Activated CD4-positive, CD25-positive, alpha-beta regulatory T cell treated with anti-CD3 and anti-CD28 coated beads, Interleukin-2, amount 50 U/mL, for 72 hours (primary cell): ENCODE measurements at places on chromosomes 7 and 10.

- no peak for DNase-seq
These were observed 324.6 kb downstream of the ATRNL1 start for GRCh38 chr10:115417585-115418265.

DNA sequence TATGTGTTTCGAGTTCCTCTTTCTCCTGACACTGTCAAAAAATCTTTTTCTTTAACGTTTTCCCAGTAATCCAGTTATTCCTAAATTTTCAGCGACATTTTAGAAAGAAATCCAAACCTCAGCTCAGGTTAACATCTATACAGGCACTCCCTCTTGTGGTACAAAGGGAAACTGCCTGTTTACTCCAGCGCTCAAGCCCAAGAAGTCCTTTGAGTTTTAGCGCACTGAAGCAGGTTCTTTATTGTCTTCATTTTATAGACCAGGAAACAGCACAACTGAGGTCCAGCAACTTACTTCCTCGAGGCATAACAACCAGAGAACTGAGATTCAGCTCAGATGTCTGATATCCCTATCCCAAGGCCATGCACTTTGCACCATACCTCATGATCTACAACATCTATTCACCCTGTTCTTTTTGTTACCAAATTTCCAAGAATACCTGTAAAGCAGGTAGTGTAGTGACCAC is 287.2 kb upstream of the MKLN1 start:
- no peak for DNase-seq

DNA sequence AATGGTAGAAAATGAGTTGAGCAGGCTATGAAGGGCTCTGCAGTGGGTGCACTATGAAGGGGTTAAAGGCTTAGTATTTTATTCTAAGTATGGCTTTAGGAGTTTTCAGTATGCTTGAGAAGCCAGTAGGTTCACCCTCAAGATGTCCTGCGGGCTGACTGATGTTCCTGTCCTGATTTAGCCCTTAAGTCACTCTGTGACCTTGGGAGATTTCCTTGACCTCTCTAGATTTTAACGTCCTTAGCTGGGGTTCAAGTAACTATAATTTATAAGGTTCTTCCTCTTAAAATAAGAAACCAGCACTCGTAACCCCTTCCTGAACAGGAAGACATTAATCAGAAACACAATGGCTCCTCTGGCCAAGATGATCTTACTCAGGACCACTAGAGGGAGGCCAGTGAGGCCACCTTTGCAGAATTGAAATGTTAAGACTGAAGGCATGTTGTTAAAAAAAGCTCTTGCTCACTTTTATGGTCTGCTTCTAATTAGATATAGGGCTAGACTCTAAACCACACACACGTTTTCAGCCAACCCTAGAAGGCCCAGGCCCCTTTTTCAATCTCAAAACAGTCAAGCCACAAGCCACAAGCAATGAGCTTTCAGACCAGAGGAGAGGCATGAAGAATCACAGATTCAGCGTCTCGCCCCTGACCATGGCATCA is 41.9 kb downstream of the CDK1 start:
- DNase-seq = no peak

DNA sequence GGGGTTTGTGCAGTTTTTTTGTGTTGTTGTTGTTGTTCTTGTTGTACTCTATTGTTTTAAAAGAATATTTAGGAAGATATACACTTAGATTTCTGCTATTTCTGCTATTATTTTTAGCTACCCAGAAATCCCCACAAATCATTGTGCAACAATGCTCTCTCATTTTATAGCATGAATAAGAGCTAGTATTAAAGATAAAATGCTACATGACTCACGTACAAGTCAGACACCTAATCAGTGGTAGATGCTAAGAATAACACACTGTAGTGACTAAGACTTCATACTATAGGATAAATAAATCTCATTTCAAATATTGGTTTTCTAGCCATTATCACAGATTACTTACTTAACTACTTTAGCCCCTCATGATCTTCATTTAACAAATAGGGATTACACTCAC is 920.5 kb downstream of the KCNMA1 start:
- DNase-seq = no peak

DNA sequence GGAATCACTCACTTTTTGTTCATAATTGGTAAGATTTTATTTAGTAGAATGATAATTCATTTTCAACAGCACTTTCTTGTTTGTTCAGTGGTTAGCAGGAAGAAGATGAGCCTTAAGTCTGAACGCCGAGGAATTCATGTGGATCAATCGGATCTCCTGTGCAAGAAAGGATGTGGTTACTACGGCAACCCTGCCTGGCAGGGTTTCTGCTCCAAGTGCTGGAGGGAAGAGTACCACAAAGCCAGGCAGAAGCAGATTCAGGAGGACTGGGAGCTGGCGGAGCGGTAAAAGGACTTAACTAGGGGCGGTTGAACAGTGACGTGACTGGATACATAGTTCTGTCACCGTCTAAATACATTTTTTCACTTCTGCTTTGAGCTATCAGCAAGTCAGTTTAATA is 31.3 kb downstream of the RABGEF1 start:
- no peak for DNase-seq

- DNase-seq = no peak
These were observed 85.4 kb downstream of the CCNY start for GRCh38 chr10:35421553-35422178.
